ENCODE measurements at places on chromosomes 5 and 9.

GRCh38 chr5:171369056-171369455, 18.6 kb upstream of the NPM1 start:
- no peak for DNase-seq

- DNase-seq, result no peak
These were observed at the start of gene PPIC for GRCh38 chr5:123036391-123037103. Gene PPIC, minus strand, starts transcription at chr5:123036725. Its CDS starts 100 bp downstream, at chr5:123036625.

DNA sequence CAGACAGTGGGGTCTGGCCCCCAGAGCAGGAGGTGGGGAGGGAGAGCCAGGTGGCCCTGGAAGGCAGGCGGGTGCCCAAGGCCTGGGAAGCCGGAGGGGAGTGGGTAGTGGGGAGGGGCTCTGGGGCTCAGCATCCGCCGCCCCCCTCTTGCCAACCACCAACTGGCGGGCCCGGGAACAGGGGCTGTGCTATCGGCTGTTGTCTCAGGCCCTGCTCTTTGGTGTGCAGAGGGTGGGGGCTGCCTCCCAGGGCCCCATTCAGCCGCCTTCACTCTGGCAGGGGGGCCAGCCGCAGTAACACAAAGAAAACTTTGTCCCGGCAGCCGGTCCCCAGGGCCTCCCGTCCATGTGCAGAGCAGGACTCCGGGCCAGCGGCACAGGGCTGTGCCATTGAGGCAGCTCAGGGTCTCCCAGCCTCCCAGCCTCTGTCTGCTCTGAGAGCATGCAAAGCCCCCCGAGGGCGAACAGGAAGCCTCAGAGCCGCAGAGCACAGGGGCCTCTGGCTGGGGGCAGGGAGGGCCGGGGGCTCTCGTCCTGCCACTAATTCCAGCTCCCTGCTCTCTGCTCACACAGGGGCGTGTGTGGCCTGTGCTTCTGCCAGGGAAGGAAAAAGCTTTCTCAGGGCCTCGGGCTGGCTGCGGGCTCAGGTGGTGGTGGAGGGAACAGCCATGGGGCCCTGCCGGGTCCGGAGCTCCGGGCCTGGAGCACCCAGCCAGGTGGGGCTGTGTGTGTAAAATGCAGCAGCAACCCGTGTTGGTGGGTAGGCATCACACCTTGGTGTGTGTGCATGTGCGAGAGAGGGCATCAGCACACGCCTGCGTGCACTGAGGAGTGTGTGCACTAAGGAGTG, 54.2 kb upstream of the NOTCH1 start:
- no peak for DNase-seq

DNA sequence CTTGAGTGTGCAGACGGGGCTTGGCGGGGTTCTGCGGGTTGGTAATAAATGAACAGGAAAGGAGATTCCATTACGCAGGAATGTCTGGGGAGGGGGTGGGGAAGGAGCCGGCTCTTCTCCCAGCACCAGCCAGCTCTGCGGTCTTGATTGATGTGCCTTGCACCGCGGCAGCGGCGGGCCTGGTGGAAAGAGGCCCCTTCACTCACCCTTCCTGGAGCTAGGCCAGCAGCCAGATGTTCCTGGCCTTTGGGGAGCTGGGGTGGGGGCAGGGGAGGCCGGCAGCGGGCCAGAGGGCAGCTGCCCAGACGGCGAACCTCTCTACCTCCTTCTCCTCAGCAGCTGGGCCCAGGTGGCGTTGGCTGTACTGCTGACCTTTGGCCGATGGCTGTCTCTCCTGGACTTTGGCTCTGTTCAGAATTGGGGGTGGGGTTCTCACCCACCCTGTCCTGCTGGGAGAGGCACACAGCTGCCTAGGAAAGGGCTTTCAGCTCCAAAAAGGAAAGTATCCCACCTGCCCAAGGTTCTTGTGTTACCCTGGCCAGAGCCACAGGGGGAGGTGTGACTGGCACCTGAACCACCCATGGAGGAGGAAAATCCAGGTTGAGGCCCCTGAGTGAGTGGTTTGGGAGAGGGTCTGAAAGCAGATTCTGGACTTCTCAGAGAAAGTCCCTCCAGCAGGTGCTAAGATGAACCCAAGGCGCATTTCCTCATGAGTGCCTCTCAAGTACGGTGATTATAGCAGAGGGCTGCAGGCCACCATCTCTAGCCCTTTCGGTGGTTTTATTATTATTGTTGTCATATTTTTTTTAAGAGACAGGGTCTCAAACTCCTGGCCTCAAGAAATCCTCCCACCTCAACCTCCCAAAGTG, 58.0 kb upstream of the SYNPO start:
- no peak for DNase-seq

GRCh38 chr5:131952301-131952857, 6.9 kb upstream of the MEIKIN start:
- no peak for DNase-seq

DNA sequence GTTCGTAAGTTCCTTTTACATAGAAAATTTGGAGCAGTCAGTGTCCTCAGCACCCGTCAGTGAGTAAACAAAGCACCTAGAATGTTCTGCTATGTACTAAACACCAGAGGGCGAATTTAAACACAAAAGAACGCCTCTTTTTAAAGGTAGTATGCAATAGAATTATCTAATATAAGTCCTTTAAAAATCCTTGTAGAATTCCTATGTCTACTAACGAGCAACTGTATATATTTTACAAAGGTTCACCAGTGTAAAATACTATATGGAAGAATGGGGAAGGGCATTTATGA, 499 bp upstream of the TMEM232 start:
- DNase-seq, result no peak

DNA sequence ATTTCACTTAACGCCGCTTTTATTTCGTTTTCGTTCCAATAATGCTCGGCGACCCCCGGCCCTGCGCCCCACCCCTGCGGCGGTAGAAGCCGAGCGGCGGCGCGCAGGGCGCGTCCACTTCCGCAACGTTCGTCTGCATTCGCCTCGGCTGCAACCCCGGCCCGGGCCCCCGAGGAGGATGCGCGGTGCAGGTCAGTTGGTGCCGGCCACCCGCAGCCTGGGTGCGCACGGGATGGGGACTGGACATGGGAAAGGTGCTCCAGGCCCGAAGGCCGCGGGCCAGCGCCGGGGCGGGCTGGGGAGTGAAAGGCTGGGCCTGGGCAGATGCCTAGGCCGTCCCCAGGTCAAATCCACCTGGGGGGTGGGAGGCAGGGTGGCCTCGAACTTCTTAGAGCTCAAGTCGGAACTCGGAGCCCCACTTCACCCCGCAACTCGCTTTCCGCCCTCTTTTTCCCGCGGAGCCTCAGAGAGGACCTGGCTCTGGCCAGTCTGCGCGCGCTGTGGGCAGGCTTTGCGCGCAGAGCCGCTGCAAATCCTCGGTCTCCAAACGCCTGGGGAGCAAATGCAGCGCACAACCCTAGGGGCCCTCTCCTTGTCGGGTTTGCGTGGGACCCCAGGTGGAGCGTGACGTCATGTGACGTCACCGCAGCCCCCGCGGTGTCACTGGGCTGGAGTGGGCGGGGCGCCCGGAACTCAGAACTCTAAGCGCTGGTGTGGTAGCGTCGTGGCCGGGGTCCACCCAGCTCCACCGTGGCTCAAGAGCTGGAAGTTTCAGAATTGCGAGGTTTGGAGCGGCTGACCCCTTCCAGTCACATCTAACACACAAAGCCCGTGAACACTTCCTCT, 3.3 kb downstream of the TLX3 start:
- DNase-seq, result no peak

All from stimulated activated naive CD4-positive, alpha-beta T cell (primary cell).